ENCODE measurements at places on chromosomes 7 and 10. TPM values are rescaled to one million over a fixed set of nuclear protein-coding genes. Genes with fewer than 3 reads are reported as not detected.

- DNase-seq: no peak
Observed at GRCh38 chr10:5719546-5719945, 34.9 kb downstream of the TASOR2 start.

DNA sequence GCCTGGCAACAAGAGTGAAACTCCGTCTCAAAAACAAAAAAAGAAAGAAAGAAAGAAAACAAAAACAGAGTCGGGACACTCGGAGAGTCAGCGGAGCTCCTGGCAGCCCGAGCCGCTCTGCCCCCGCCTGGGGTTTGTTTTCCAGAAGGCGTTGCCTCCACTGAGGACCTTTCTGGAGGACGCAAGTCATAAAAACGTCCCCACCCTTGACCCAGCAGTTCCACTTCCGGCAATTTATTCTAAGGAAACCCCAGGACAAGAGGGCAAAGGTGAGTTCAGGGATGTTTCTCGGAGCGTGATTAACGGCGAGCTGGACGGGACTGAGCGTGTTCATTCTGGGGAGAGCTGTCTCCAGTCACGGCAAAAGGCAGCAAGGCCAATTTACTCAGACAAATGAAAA lies 27.0 kb upstream of the SUN1 start:
- no peak for DNase-seq

The C10orf71 gene
- total RNA-seq: not detected

- no peak for DNase-seq
Observed at GRCh38 chr7:26700386-26700785, 164.0 kb downstream of the SKAP2 start.

The OPN1SW gene
- 0.45 TPM for total RNA-seq

DNA sequence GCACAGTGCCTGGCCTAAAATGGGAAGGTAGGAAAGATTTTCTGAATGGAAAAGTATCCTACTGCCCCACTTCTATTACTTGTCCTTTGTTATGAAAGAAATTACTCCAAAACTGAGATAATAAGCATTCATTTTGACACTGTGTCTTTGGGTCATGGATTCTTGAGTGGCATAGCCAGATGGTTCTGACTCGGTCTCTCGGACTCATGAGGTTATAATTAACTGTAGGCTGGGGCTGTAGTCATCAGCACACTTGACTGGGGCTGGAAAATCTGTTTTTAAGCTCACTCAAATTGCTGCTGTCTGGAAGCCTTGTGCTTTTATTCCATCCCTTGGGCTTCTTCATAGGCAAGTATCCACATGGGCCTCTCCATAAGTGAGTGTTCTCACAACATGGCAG lies 160.5 kb downstream of the VTI1A start:
- DNase-seq: no peak

GRCh38 chr10:127153181-127153580 lies 43.2 kb downstream of the INSYN2A start:
- DNase-seq: no peak

- DNase-seq: no peak
Observed at GRCh38 chr10:132547421-132547861, 9.9 kb downstream of the INPP5A start.

- DNase-seq: no peak
Observed at GRCh38 chr7:26441611-26442277, 150.1 kb downstream of the SNX10 start.

DNA sequence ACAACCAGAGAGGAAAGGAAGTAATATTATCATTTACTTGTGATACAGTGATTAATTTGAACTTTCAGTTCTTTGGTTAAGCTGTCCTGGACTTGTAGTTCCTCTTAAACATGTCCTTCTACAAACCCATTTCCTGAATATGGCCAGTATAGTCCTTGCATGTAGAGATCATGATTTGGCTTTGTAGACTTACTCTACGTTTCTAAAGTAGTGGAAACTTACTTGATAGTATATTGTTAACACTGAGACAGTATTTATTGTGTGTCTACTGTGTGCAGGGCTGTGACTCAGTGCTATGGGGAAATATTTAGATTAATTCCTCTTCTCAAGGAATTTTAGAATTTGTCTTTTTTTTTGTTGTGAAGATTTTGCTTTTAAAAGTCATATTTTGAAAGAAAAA lies 109.5 kb downstream of the NRF1 start:
- no peak for DNase-seq

- DNase-seq: no peak
Observed at GRCh38 chr7:20064974-20065862, 152.0 kb downstream of the MACC1 start.

The DYDC2 gene
- total RNA-seq: 1.2 TPM

DNA sequence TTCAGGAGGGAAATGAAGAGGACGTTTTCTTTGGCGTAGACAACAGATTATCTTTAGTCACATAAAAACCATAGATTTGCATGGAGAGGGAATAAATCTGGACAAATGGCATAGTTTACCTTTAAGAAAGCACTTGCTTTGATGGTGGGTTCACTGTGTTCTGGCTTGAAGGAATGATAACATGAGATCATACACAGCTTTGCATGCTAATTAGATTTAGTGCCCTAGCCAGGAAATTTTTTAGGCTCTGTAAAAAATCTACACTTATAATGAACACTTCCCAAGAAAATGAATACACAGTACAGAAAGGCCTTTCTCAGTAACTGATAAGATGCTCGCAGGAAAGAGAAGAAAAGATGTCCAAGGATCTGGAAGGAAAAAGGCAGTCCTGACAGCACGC lies 218.2 kb upstream of the AOAH start:
- DNase-seq: no peak

The GIMAP2 gene
- total RNA-seq: 3.1 TPM

- DNase-seq: no peak
Observed at GRCh38 chr10:125001313-125002046, 59.6 kb downstream of the ZRANB1 start.

The ELN gene
- total RNA-seq: 27.0 TPM

GRCh38 chr10:111161109-111161874 lies 84.5 kb downstream of the ADRA2A start:
- DNase-seq: no peak

The TMEM270 gene
- total RNA-seq: not detected
